ENCODE measurements at places on chromosomes 12 and 14.
A peak's percentile ranks its signal among the peaks of the same experiment; 100 is the strongest.

- DNase-seq = no peak
Observed at GRCh38 chr14:94026889-94027469, 839 bp downstream of the OTUB2 start.

- DNase-seq = no peak
Observed at GRCh38 chr14:31300296-31300695, 92.7 kb upstream of the HECTD1 start.

GRCh38 chr12:120264904-120265472 lies 542 bp downstream of the PXN start:
- no peak for DNase-seq

- peak; percentile 63 for DNase-seq
Observed at GRCh38 chr12:74365178-74365964, 172.3 kb upstream of the ATXN7L3B start.

- no peak for DNase-seq
Observed at GRCh38 chr14:89978656-89979055, 22.9 kb downstream of the TDP1 start.

- no peak for DNase-seq
Observed at GRCh38 chr12:122406701-122407164, 15.7 kb downstream of the CLIP1 start.

DNA sequence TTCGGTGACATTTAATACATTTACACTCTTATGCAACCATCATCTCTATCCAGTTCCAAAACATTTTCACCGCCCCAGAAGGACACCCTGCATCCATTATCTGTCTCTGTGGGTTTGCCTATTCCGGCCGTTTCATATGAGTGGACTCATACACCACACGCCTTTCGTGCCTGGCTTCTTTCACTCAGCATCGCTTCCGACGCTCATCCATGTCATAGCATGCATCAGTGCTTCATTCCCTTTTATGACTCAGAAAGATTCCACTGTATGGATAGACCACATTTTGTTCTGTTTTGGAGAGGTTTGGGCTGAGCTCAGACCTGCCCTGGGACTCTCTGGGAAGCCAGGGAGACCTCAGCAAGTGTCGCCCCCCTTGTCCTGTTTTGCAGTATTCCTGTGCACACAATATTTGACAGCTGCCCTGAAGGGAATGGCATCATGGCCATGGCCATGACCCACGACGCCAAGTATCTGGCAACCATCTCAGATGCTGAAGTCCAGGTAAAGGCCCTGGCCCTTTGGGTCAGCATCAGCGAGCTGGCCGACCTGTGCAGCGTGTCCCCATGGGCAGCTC lies 23.8 kb downstream of the CFAP251 start:
- no peak for DNase-seq

- peak; percentile 60 for DNase-seq
Observed at GRCh38 chr12:3750616-3751015, 2.3 kb downstream of the CRACR2A start.

DNA sequence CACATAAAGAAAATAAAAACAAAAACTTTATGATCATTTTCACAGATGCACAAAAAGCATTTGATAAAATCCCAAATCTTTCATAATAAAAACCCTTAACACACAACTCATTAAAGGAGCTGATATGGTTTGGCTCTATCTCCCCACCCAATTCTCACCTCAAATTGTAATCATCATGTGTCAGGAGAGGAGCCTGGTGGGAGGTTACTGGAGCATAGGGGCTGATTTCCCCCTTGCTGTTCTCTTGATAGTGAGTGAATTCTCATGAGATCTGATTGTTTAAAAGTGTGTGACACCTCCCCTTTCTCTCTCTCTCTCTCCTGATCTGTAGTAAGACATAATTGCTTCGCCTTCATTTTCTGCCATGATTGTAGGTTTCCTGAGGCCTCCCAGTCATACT lies 790.7 kb downstream of the C12orf50 start:
- no peak for DNase-seq

GRCh38 chr14:87756661-87757060 lies 236.3 kb downstream of the GALC start:
- no peak for DNase-seq

- peak; percentile 73 for DNase-seq
Observed at GRCh38 chr12:94262228-94263010, 114.0 kb downstream of the PLXNC1 start.

- peak; percentile 92 for DNase-seq
Observed at GRCh38 chr14:69317102-69317755, 57.3 kb downstream of the GALNT16 start.

DNA sequence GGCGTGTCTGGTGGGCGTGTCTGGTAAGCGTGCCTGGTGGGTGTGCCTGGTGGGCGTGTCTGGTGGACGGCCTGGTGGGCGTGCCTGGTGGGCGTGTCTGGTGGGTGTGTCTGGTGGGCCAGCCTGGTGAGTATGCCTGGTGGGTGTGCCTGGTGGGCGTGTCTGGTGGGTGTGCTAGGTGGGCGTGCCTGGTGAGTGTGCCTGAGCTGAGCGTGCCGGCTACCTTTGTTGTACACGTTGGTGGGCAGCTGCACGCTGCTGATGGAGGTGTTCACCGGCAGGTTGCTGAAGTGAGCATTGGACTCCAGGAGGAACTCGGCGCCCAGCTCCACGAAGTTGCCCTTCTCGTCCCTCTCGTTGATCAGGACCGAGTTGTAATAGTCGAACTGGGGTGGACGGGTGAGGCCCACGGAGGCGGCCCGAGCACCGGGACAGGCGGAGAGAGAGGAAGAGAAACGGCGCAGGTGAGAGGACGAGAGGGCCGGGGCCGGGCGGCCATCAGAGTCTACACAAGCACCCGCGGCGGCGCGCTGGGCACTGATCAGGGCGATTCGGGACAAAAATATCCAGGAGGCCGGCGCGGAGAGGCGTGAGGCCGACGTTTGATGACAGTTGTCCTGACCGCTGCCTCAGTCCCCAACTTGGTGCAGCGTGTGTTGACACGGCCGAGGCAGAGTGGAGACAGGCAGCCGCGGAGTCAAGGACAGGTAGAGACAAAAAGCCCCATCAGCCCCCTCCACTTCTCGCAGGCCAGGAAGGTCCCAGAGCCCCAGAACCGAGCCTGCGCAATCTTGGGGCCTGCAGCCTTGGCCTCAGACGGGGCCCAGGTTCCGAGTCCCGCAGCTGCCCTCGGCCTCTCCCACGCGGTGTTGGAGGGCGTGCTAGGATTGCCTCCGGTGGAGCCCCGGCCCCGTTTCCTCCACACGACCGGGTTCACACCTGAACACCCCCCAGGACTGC lies 10.5 kb downstream of the CACNA2D4 start:
- DNase-seq = peak; percentile 53

DNA sequence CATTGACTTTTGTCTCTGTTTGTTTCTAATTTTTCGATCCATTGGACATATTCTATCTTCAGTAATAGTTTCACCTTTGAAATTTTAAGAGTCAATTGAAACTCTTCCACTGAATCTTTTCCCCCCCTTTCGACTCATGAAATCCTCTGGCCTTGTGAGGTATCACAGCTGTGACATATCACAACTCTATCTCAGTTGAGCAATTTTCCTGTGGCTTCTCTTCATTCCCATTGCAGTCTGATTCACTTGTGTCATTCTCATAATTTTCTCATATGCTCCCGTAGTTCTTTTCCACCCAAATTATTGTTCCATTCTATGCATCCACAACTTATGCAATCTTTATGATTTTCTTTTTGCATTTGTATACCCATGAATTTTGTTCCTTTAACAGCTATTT lies 261.6 kb downstream of the DACT1 start:
- no peak for DNase-seq

DNA sequence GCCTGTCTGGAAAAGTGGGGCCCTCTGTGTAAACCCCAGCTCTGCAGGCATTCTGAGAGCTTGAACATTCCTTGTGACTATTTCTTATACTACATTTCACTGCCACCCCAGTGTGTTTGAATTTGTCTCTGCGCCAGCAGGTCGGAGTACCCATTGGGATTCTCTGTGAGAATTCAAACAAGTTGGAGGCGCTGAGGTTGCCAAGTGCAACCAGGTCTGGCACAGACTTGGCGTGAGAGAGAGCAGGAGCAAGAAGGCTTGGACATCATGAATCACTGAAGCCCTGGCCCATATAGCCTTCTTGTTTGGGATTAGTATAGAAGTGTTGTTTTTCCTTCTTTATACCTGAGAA lies 33.0 kb upstream of the ATP2A2 start:
- DNase-seq = peak; percentile 37

DNA sequence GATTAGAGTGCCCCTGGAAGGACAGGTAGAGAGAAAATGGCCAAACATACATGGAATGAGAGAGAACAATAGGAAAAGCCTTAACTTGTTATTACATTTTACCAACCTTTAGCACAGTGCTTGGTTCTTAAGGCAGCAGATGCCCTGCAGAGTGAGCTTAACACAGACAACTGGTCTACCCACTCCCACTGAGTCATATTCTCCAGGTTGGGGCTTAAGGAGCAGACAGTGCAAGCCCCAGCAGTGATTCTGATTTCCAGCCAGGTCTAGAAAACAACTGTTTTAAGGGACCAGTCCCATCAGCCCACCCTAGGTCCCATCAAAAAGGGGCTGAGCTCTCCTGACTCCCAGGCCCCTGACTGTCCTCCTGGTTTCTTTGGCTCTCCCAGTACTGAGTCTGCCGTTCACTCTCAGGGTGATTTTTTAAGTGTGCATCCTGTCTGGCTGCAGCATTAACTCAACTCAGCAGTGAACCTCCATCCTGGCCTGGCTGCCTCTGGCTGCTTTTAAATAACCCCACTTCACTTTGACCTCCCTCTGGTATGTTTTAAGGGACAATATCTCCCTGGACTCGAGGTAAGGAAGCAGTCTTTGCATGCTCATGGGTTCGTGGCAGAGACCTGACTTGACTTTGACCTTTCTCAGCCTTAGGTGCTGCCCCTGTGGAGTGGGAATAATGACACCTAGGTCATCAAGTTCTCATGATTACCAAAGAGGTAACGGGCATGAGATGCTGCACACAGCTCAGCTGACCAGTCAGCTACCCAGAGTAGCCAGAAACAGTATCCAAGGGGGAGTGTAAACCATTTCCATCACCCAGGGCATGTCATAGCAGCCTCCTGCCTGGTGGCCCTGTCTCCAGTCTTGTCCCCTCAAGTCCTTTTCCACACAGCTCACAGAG lies 210.7 kb upstream of the PWP1 start:
- no peak for DNase-seq

DNA sequence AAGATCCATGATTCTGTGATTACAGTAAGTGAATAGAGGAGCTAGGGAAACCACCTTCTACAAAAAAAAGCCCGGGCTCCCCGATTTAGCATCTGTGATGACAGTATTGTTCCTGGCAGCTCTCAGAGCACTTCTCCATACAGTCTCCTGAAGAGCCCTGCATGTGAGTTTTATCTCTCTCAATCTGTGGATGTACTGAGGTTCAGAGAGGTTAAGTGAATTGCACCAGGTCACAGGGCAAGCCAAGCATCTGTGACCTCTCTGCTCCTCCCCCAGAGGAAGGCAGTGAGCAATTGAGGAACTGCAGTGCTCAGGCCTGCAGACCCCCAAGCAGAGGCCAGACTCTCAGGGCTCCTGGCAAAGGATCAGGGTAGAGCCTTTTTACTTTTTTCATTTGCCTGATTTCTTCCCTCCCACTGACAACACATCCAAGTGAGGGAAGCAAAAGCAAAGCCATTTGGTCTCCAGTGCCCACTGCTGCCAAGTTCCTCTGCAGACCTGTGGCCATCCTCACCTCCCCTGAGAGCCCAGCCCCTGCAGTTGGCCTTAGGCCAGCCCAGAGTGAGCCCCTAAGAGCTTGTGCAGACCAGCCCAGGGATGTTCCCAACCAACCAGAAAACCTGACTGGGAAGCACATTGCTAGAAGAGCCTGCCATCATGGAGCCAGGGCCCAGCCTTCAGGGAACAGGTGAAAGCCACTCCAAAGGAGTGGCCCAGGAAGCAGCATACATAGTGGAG lies 47.6 kb upstream of the PNMA1 start:
- peak; percentile 42 for DNase-seq

- DNase-seq = no peak
Observed at GRCh38 chr14:61891810-61892209, 129.6 kb downstream of the SNAPC1 start.

- DNase-seq = no peak
Observed at GRCh38 chr14:61481701-61482100, 160.3 kb downstream of the PRKCH start.

- no peak for DNase-seq
Observed at GRCh38 chr12:26727482-26728204, 105.4 kb downstream of the ITPR2 start.

DNA sequence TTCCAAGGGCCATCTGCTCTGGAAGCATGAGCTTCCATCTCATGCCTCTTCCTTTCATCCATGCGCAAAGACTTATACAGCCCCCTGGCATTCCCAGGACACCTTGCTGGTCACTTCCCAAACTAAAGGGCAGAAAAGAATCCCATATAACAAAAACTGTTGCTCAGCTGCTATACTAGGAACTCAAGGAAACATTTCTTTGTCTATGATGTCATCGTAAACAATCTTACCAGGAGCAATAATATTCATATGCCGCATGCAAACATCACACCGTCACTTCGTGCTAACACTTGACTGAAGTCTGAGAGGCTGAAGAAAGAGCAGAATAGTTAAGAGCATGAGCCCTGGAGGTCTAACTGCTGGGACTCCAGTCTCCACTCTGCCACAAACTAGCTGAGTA lies 50.5 kb upstream of the CDKN3 start:
- no peak for DNase-seq

GRCh38 chr12:117484901-117485300 lies 123.5 kb upstream of the NOS1 start:
- no peak for DNase-seq

Data from islet precursor cell (in vitro differentiated cells).